Dermis microvascular lymphatic vessel endothelial cell (primary cell): ENCODE measurements at places on chromosomes 3 and 15. TPM values are rescaled to one million over a fixed set of nuclear protein-coding genes. Genes with fewer than 3 reads are reported as not detected.

KNG1 gene
- not detected in 2 replicates for total RNA-seq

ST3GAL6 gene
- total RNA-seq: 7.2 and 44.5 TPM in 2 replicates

ITIH1 gene
- not detected in 2 replicates for total RNA-seq

SEMA3B gene
- 0.26 and 0.51 TPM in 2 replicates for total RNA-seq

SLMAP gene
- 26.9 and 29.5 TPM in 2 replicates for total RNA-seq

DNA sequence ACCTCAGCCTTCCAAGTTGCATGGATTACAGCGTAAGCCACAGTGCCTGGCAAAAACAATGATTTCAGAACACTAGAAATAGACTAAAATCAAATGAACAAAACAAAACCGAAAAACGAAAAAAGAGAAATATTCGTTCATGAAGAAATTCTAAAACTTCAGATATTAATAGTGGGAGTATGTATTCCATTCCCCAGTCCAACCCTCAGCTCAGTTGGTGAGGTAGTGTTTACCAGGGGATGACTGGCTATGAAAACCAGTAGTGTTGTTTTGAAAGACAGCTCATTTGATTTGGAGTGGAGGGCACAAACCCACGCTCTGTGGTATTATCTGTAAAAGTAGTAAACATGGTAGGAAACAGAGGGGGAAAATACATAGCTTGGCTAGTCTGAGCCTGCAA is 6.8 kb upstream of the SNRK start:
- DNase-seq: no peak

DNA sequence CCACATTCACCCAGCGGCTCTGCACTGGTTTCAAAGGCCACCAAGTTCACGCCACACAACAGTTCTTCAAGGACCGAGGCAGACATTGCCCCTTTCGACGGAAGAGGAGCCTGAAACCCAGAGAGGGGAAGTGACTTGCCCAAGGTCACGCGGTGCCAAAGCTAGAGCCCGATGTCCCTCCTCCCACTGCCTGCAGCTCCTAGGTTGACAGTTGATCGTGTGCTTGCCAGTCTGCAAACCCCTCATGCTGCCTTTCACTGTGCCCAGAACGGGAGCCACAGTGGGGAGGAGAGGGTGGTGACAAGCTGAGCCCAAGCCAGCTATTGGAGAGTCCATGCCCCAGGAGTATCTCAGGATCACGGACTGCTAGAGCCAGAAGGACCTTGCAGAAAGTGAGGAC is 230.9 kb downstream of the XXYLT1 start:
- DNase-seq: no peak

DNA sequence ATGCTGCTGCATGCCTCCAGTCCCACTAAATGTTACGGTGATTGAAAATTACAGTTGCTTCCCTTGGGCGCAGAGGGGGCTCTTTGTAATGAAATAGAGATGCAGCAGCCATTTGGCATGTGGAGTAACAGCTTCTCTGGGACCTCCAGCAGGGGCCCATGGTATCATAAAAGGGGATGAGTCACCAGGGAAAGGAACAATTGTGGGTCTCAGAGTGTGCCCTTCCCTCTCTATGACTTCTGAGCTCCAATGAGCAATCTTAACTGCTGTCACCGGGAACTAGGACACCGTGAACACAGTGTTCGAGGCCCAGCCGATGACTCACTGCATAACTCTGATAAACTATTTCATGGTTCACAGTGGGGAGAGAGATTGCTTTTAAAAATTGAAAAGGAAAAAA is 164.8 kb upstream of the NUDT16 start:
- DNase-seq: peak; percentile 42
